ENCODE measurements at places on chromosomes 2 and 18.

DNA sequence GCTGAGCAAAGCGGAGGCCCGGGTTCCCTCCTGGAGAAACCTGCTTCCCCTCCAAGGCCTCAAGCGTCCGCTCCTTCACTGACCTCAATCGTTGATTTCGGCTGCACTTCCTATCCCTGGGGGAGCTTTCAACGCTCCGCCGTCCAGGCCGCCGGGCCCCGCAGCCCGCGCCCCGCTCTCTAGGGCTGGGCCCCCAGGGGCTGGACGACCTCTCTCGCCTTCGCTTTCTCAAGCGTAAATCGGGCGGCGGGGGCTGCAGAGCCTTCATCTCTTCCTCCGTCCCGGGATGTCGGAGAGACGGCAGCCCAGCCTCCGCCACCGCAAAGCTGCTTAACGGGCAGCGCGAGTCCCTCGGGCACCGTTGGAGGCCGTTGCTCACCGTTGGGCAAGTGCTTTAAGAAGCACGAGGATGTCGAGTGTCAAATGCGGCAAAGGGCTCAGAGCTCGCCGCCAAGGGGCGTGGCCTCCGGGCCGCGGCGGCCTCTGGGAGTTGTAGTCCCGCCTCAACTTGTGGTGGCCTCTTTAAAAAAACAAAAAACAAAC is 8.5 kb downstream of the HES6 start:
- DNase-seq, result no peak

DNA sequence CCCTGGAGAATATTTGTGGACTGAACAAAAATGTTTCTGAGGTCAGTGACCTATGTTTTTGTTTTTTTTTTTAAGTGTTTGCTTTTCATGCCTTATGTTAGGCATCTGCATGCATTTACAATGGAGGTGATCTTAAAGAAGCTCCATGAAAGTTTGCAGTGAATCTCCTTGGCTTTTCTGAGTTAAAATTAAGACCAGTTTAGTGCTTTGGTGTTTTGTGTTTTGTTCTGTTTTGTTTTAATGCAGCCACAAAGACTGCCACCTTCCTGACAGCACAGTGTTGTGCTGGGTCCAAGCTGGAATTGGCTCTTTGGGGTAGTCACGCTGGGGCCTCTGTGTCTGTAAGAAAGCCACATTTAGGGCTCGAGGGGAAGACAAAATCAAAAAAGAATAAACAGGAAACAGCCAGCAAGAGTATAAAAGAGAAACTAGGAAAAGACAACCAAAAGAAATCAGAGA is 396.2 kb downstream of the ARHGAP15 start:
- no peak for DNase-seq

- no peak for DNase-seq
These were observed 130.3 kb upstream of the LHCGR start for GRCh38 chr2:48885841-48886240.

DNA sequence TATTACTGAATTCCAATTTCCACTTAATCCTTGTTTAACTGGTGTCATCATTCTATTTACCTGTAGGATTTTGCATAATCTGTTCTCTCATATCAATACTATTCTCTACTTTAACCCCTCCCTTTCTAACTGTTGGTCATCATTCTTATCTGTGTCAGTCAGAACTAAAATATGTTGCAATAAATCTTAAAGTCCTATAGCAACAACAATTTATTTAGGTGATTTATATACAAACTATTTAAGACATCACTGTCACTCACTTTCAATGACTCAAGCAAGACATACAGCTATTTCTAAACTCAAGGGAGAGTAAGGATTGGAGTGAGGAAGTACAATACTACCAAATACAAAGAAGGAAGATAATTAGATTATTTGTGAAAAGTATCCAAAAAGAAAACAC is 740.4 kb downstream of the DSC3 start:
- DNase-seq, result peak; percentile 0

GRCh38 chr2:201906777-201907562 is 100.6 kb downstream of the CDK15 start:
- DNase-seq, result no peak

GRCh38 chr2:18432999-18433398 is 127.5 kb downstream of the RDH14 start:
- no peak for DNase-seq

GRCh38 chr18:9792565-9793245 is 84.6 kb downstream of the RAB31 start:
- DNase-seq, result no peak

GRCh38 chr2:237299906-237300305 is 114.1 kb downstream of the COL6A3 start:
- DNase-seq, result peak; percentile 85

DNA sequence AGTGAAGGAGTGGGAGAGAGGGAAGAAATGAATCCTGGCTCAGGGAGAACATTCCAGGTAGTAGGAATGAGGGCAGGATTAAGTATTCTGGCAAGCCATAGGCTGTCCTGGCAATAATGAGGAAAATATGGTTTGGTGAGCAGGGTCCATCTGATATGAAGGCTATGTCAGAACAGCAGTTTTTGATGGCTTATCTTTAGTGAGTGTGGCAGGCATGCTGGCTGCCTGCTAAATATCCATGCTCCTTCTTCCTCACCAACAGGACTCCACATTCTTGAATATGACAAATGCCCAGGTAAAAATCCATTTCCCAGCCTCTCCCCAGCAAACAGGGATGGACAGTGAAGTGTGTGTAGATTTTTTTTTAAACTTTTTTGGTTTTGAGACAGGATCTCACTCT is 13.2 kb upstream of the CTIF start:
- no peak for DNase-seq

DNA sequence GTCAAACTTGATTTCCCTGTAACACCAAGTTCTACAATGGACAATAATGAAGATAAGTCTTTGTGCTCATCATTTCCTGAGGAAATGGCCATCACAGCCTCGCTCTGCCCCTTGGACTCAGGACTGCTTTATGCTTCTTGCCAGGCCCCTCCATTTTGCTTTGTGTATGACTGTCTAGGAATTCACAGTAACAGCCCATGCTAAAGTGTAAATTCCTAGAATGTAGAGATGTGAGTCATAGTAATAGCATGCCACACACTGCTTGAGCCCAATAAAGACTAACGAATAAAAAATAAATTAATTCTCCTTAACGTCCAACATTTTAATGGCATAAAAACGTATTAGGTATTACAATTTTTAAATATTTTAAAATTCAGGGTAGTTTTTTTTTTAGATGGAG is 226.5 kb downstream of the PID1 start:
- DNase-seq, result no peak

DNA sequence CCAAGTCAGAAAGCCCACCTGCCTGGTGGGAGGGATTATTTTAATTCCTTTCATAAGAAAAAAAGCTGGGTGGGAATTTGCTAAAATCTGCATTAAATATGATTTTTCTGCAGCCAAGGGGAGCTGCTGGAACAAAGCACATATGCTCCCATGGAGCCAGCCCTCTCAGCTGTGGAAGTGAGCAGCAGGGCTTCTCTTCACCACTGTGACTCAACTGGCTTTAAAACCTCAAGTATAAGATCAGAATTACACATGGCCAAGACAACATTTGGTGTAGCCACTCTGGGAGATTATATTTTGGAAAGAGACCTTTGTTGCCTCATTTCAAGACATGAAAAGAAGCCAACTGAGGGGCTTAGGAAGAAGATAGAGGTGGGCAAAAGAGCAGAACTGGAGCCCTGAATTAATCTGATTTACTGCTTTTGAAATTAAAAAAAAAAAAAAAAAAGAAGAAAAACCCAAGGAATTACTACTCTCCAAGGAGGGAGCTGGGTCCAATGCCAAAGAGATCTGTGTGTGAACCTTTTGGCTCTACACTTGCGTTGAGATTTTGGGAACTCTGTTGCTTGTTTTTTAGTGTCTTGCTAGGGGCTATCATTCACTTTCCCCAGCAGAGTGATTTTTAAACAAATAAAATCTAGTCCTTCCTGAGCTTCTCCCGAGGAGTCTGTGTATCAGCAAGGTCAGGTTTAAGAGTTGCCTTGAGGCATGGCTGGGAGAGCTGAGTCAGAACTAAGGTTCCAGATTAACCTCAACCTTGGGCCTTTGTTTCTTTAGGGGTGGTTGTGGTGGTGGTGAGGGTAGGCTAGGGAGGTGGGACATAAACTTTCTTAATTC is 6.0 kb downstream of the LHCGR start:
- DNase-seq, result no peak

DNA sequence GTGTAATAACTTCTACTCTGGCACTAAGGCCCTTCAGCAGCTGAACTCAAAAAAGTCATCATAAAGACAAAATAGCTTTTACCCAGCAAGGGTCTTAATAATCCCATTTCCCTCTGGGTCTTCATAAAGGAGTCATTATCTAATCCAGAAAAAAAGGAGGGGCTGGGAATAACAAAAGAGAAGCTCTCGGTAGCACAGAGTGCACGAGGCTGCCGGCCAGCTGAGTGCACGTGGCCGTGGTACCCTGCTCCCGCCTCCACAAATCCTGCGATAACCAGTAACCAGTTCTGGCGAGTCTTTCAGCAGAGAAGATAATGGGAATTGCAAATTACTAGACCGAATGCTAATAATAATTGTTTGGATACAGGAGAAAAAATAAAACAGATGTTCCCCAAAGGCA is 7.5 kb downstream of the NRP2 start:
- no peak for DNase-seq

DNA sequence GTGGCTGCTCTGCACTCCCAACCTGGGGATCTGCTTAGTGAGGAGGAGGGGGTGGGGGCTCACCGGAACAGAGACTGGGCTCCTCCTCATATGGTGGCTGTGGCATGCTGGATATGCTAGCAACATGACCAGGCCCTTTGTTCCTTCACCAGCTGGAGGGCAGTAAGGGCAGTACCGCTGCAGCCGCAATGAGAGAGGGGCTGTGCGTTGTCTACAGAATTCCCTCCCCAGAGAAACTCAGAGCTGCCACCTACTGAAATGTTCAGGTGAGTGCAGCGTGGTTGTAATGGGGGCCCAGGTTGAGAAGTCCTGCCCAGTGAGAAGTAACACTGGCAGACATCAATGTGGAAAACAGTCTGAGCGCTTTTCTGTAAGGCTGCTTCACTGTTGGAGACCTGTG is 1211.9 kb upstream of the NXPH2 start:
- no peak for DNase-seq

- DNase-seq, result no peak
These were observed 114.1 kb downstream of the ALPK2 start for GRCh38 chr18:58514773-58515172.

DNA sequence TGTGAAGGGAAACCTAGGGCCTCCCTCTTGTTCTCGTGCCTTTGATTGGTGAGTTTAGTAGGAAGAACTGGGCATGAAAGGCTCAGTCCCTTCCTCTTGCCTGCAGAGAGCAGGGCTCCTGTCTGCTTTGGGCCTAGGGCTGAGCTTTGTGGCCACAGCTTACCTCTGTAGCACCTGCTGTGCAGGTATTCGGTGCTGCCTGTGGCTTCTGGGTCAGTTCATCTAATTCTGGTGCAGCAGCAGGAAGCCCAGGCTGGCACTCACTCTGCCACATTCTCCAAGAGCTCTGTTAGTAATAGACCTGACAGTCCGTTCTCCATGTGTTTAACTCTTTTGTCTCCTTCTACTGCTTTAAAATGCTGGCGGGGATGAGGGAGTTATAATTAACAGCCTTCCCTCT is 96.5 kb downstream of the DLGAP1 start:
- DNase-seq, result no peak

DNA sequence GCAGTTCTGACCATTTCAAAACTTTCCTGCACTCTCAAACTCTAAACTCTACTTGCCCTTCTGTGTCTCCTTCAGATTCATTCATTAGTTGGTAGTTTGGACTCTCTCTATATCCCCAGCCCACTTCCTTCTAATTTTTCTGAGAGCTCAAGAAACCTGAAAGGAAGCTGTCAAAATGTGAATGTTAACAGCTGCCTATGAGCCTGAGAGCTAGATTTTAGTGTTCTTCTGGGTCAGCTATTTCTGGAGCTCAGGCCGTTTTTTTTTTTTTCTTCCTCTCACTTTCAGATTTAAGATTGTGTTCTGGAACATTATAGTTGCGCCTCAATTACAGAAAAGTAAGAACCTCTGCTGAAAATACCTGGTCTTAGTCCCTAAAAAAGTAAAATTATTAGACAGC is 73.1 kb downstream of the RTN4 start:
- no peak for DNase-seq

DNA sequence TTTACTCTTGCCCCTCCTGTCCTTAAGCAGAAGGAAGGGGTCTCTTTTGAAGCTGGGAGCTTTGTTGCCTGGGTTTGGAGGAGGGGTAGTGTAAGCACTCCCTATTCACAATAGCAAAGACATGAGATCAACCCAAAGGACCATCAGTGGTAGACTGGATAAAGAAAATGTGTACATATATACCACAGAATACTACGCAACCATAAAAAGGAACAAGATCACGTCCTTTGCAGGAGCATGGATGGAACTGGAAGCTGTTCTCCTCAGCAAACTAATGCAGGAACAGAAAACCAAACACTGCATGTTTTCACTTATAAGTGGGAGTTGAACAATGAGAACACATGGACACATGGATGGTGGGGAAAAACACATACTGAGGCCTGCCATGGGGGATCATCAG is 281.1 kb upstream of the REV1 start:
- no peak for DNase-seq

GRCh38 chr2:119389615-119390306 is 23.0 kb downstream of the DBI start:
- no peak for DNase-seq

- DNase-seq, result no peak
These were observed 7.7 kb downstream of the L3MBTL4 start for GRCh38 chr18:6406910-6407470.

DNA sequence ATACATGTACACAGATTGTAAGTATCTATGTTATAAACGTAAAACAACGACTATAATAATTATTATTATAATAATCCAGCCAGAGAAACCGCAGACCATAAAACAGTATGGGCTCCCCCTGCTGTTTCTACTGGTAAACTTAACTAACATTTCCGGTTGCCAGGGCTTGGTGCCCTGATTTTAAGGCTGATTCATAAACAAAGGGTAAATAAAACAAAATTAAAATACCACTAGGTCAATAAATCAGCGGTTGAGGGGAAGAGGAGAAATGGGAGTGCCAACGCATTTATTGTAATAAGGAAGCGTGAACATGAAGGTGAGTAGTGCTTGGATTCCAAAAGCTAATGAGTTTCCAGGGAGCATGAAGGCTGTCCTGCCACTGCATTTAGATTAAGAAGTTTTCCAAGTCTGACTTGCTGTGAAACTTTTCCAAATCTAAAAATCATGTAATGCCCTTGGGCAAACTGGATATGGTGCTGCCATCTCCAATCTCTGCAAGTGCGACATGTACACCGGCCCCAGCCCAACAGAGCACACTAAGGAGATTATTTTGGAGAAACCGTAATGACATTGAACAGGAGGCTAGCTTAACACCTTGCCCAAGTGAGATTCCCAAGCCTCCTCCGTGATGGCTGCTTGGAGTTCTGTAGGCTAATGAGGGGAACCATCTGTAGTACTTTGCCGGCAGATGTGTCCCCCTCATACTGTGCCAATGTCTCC is 50.7 kb upstream of the HNRNPA3 start:
- peak; percentile 48 for DNase-seq

GRCh38 chr18:58297198-58297597 is 253.2 kb downstream of the NEDD4L start:
- DNase-seq, result no peak

DNA sequence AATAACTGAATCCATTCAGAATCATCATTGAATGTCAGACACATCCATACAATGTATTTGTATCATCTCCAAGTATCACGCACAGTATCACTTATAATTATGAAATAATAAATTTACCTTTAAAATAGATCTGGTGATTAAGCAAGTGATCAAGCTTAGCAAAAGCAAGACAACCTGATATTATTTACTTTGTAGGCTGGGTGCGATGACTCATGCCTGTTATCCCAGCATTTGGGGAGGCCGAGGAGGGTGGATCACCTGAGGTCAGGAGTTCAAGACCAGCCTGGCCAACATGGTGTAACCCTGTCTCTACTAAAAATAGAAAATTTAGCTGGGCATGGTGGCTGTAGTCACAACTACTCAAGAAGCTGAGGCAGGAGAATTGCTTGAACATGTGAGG is 421.0 kb upstream of the NETO1 start:
- DNase-seq, result no peak
